ENCODE measurements at places on chromosomes 1 and 21.
A peak's percentile ranks its signal among the peaks of the same experiment; 100 is the strongest.

DNA sequence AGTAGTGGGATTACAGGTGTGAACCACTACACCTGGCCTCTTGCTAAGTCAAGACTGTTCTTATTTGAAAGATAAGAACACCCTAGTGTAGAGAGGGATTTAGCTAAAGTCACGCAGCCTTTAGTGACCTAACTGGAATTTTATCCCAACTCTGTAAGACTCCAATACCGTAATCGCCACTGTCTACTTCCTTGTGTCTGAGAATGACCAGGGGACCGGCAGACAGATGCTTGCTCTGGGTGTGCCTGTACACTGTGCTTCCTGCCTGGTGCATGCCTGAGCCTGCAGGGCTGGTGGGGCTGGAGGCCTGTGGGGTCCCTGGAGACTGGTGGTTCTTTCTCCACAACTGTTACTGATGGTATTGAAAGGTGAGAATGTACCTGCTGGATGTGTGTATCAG, 15.3 kb downstream of the MFSD2A start:
- DNase-seq, result no peak

- DNase-seq, result no peak
Measured at GRCh38 chr1:182217967-182218366, 156.5 kb upstream of the ZNF648 start.

DNA sequence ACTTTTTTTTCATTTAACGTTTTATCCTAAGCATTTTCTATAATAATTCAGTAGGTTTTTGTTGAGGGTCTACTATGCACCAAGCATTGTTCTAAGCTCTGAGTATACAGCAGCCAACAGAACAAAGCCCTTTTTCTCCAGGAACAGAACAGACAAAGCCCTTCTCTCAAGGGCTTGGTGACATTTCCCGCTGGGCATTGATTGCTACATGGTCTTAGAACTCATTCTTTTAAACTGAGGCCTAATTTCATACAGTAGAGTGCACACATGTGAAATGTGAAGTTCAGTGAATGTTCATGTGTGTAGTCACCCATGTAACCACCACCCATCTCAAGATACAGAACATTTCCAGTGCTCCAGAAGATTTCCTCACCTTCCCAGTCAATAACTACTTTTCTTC, 15.2 kb upstream of the PDIK1L start:
- DNase-seq, result no peak

- DNase-seq, result no peak
Measured at GRCh38 chr1:45922374-45922773, 119.0 kb downstream of the MAST2 start.

- DNase-seq, result no peak
Measured at GRCh38 chr1:179141592-179142251, 59.9 kb downstream of the TOR3A start.

- no peak for DNase-seq
Measured at GRCh38 chr1:15680561-15681348, 3.4 kb upstream of the PLEKHM2 start.

GRCh38 chr1:161706482-161707347, at the start of gene FCRLA:
FCRLA (plus strand) TSS chr1:161707229; CDS start chr1:161707265, 36 bp downstream.
- no peak for DNase-seq

- DNase-seq, result peak; percentile 48
Measured at GRCh38 chr1:228463559-228464455, 23.4 kb upstream of the RNF187 start.

DNA sequence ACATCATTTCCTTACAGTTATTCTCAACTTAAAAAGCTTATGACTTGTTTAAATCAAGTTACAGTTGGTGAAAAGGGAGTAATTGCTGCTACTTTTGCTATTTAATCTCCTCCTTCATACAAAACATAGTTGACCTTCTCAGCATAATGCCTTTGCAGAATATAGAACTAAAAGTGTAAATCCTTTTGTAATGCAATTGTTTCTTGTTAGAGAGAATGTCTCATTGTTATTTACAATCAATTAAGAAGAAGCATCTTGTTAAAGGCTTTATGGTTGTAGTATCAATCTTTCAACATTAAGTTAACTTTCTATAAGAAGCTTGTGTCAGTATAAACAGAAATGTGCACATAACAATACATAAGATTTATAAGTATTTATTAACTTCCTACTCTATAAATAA, 360.7 kb downstream of the BRINP3 start:
- DNase-seq, result no peak

DNA sequence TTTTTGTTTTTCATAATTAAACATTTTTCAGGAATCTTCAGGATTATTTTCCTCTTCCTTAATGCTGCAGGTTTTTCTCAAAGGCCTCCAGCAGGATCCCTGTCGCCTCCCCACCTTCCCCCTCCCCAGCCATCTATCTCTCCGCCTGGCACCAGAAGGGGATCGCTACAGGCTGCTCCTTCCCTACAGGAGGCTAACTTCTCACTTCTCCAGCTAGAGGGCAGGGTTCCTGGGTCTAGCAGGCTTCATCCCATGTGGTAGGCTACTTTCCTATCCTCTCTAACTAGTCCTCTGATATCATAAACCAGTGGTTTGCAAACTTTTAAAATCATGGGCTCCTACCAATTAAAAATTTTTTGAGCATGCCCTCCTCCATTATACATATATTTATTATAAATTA, 104.1 kb downstream of the KCNN3 start:
- no peak for DNase-seq

- no peak for DNase-seq
Measured at GRCh38 chr1:231236938-231237337, 4.1 kb upstream of the GNPAT start.

- no peak for DNase-seq
Measured at GRCh38 chr1:228964178-228965089, 229.2 kb downstream of the RHOU start.

DNA sequence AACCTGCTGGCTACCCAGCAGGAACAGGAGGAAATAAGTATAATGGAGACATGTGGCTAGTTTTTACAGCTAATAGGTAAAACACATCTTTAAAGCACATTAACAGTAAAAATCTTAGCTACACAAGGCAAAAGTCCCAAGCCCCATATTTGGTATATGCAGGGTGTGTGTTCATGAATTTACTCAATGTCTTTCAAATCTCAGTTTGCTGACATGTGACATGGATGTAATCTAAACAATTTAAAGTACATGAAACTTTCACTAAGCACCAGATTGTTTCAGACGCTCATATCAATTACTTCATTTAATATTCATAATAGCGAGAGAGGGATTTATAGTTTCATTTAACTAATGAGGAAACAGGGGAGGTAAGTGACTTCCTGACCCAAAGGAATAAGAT, 3.9 kb downstream of the TACSTD2 start:
- DNase-seq, result no peak

- DNase-seq, result no peak
Measured at GRCh38 chr1:157678721-157679120, 21.8 kb downstream of the FCRL3 start.

DNA sequence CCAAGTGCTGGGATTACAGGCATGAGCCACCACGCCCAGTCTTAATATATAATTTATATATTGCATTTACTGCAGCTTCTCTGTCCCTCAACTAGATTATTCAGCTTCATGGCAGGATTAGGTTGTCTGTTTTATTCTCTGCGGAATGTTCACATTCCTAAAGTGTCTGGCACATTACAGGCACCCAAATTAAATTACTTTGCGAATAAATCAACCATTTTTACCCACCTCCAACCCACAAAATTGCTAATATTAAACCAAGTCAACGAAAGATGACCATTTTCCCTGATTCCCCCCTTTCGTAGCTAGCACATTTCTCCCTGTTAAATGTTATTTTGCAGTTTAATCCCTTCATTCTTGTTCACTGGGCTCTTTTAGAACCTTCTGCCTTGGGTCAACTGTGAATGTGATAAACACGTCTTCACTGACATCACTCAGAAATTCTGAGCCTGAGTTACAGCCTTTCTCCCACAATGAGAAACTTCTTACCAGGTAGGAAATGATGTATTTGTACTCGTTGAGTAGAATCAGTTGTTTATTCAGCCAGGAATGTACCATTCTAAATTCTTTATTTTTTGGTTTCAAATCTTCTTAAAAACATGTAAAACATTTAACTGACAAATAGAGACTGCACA, 35.9 kb downstream of the THAP3 start:
- no peak for DNase-seq

GRCh38 chr1:212670301-212670700, 29.3 kb downstream of the BATF3 start:
- no peak for DNase-seq

GRCh38 chr1:10429868-10430215, 391 bp upstream of the CENPS start:
- no peak for DNase-seq

GRCh38 chr1:64748222-64748621, 3.3 kb downstream of the RAVER2 start:
- no peak for DNase-seq

GRCh38 chr1:83857103-83857502, 141.8 kb downstream of the TTLL7 start:
- DNase-seq, result no peak

GRCh38 chr1:110464340-110464739, 13.4 kb downstream of the PROK1 start:
- DNase-seq, result no peak

- no peak for DNase-seq
Measured at GRCh38 chr1:210715072-210715471, 386.4 kb downstream of the HHAT start.

GRCh38 chr1:34868230-34869049, 8.9 kb upstream of the SMIM12 start:
- no peak for DNase-seq

DNA sequence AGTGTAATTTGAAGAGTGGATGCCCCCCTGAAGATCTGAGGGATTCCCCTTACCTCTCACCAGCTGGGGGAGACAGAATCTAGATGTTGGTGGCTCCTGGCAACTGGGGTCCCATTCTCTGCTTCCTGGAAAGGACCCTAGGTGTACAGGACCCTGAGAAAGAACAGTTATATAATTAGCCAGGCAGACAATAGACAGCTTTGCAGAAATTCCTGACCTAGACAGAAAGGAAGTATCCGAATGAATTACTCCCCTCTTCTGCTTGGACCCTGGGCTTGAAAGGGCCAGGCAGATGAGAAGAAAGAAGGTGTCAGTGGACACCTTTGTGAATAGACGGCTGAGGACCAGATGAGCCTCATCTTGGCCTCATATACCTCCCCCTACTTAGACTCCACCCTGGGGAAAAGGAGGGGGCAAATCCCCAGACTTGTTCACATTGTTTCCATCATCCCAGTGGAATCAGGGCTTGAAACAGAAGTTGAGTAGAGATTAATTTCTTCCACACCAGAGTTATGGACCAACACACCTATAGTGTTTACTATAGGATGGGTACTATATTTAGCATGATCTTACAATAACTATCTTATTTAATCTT, 1.8 kb upstream of the IQGAP3 start:
- DNase-seq, result no peak

DNA sequence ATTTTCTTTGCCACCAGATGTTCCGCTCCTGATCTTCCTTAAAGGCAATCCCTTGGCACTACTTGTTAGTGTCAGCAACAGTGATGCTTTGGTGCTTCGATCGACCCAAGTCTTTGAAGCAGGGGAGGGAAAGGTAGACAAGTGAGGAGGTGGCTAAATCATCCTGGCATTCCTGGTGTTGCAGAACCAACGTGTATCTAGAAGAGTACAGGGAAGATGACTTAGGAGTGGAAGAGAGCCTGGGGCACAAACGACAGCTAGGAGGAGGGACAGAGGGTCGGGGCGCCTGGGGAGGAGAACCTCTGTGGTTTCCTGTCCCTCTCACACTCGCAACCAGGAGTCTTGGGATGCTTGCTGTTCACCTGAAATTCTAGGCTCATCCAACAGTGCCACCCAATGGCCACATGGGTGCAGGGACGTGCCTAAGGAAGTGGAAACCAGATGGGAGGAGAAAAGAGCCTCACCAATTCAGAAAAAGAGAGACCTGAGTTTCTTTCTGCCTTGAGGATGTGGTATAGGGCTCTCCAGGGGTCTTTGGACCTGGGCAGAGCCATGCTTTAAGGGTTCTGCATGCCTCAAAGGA, 9.5 kb upstream of the KCNA2 start:
- DNase-seq, result no peak

DNA sequence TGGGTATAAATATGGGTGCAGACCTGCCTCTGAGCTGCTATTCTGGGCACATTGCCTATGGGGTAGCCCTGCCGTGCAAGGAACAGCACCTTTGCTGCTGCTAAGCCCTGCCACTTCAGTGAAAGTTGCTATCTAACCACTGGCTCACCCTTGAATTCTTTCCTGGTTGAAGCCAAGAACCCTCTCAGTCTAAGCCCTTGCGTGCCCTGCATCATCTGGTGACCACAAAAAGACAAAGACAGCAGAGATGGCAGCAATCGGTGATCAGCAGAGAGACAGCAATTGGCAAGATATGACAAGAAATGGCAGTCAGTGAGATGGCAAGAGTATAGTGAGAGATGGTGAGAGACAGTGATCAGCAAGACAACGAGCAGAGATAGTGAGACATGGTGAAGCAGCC, 418.3 kb downstream of the MATN1 start:
- no peak for DNase-seq

DNA sequence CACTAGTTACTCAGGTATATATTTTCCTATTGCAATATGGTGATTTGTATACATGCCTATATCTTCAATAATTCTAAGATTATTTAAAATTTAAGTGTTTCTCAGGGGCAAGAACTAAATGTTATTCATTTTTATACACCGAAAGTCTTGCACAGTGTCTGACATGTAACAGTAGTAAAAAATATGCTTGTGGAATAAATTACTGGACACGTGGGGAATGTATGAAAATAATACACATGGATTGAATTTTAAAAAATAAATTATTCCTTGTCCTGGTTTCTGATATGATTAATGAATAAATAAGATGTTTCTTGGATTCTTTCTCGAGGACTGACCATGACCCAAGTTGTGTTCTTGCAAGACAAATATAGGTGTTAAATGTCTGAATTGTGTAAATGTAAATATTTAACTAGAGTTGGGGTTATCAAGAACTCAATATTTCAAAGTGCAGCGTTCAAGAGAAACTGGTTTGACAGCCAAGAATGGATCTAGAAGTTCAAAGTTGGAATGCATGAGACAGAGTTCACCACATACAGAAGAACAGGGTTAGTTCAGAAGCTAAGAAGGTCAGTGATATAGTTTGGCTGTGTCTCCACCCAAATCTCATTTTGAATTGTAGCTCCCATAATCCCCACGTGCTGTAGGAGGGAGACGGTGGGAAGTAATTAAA, 142.1 kb upstream of the SPAG17 start:
- no peak for DNase-seq

- DNase-seq, result no peak
Measured at GRCh38 chr1:94339206-94339927, 78.8 kb upstream of the ABCD3 start.

DNA sequence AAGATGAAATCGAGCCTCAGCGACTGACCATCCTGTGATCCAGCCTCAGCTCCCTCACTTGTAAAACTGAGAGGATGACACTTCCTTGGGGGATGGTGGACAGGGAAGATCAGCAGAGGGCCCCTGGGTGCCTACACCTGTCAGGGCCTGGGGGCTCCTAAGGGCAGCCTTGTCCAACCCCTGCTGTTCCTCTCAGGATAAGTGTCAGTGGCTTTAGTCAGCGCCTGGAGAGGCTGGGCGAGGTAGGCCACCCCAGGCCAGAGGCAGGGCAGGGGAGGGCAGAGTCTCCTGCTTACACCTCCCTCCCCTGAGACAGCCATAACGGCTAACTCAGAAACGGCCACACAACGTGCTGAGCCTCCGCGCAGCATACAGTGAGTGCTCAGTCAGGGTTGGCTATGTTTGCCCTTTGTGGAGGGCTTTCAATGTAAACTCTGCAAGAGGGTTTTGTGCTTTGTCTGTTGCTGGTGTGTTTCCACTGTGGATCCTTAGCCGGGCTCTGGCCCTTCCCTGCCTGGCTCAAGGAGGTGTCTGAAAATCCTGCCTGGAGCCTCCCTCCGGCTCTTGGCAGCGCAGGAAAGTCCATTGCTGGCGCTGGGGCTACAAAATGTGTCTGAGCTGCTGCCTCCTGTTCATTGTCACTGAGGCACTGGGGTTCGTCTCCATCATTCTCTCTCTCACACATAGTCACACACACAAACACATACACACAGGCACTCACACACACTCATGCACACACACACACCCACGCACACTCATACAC, 588.4 kb downstream of the PTPRU start:
- DNase-seq, result no peak

Data from immature natural killer cell (primary cell).